GM19239 (cell line): ENCODE measurements at places on chromosomes 4 and X.

DNA sequence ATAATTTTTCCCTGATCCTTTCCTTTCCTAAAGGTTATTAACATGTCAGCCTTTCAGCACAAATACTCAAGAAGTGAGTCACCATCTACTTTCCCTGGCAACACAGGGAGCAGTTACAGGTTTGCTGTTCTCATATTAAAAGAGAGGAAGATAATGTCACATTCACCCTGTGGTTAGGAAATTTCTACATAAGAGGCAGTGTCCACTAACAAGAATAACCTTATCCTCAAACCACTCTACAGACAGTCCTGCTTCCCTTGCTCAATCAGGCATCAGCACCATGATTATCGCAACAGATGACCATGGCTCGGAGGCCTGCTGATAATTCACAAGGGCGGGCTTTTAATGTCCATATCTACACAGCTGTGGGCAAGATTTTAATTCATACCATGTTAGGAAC is 30.9 kb downstream of the RNF150 start:
- DNase-seq = no peak

- no peak for DNase-seq
Observed at GRCh38 chrX:3345281-3346191, 916 bp downstream of the MXRA5 start.

- DNase-seq = no peak
Observed at GRCh38 chr4:69849969-69850368, 10.0 kb downstream of the SULT1E1 start.

DNA sequence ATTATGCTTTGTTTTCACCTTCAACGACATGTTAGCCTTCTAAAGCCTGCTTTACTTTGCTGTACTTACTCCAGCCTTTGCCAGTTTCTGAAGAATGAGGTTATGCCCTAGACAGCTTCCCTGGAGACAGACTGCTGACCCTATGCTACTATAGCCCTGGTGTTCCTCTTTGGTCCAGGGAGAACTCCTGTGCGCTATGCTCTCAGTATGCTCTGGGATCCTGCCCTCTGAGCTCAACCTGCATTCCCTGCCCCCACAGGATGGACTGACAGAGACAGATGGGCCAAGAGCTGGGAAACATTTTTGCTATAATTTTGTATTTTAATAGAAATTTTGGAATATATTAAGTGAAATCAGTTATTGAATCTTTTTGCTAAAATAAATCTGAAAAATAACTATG is 425.9 kb downstream of the TMA16 start:
- DNase-seq = no peak

- no peak for DNase-seq
Observed at GRCh38 chr4:55036405-55036804, 89.0 kb downstream of the KDR start.

- DNase-seq = no peak
Observed at GRCh38 chr4:102575369-102576129, 74.4 kb downstream of the NFKB1 start.

DNA sequence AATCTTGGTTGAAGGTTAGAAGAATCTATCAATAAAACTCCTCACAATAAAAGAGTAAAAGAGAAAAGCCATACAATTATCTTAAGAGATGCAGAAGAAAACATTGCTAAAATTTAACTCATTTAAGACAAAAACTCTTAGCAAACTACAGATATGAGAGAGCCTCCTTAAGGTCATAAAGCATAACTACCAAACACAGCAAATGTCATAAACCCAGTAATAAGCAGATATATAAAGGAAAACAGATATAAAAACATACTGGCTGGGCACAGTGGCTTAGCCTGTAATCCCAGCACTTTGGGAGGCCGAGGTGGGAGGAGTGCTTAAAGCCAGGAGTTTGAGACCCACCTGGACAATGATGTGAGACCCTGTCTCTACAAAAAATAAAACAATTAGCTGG is 165.3 kb downstream of the FAM13A start:
- no peak for DNase-seq

- DNase-seq = no peak
Observed at GRCh38 chrX:129653181-129653970, 1.4 kb downstream of the APLN start.

GRCh38 chr4:36330796-36331195 is 49.4 kb downstream of the DTHD1 start:
- DNase-seq = no peak

DNA sequence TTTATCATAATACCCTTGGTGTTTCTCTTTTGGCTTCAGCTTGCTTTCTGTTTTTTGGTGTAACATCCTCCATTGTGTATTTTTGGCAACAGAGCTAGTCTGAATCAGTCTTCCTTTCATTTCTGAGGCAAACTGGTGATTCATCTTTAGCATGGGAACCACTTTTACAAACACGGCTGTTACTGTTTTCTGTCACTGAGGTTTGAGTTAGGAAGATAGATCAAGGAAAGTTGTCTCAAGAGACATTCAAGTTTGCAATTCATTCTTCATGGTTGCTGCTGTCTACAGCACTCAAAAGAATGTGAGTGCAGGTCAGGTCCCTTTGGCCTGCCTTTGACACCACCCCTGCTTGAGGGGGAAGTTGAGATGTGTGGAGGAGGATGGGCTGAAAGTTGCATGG is 36.3 kb downstream of the IL21 start:
- DNase-seq = no peak

- DNase-seq = no peak
Observed at GRCh38 chr4:89137695-89138094, 26.4 kb downstream of the TIGD2 start.

DNA sequence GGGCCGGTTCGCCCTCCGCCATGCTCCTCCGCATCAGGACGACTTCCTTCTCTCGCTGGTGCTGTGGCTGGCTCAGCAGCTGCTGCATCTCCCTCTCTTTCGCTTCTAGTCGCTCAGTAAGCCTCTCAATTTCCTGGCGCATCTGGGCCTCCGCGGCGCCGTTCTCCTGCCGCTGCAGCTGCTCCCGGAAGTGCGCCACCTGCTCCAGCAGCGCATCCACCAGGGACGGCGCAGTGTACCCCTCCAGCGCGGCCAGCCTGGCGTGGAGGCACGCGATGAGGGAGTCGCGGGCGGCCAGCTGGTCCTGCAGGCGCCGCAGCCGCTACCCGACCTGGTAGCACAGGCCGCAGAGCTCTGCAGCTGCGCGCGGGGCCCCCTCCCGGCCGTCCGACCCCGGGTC is 97.4 kb upstream of the MED14 start:
- DNase-seq = no peak

DNA sequence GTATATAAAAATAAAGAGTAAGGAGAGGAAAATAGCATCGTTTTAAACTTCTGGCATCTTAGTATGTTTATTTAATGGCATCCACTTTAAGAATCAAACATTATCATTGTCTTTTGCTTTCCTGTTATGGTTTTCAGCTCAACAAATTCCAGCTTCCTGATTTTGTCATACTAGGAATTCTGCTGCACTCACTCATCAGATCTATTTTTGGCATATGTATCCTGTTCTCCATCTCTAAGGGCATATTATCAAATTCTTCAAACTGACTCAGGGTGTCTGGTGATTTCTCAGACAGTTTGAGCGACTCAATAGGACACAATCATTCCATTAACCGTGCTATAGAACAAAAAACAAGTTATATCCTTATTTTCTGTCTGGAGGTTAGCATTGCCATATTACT is 248.5 kb upstream of the DIAPH2 start:
- no peak for DNase-seq
